ENCODE measurements at places on chromosomes 7 and 10.
A peak's percentile ranks its signal among the peaks of the same experiment; 100 is the strongest.

DNA sequence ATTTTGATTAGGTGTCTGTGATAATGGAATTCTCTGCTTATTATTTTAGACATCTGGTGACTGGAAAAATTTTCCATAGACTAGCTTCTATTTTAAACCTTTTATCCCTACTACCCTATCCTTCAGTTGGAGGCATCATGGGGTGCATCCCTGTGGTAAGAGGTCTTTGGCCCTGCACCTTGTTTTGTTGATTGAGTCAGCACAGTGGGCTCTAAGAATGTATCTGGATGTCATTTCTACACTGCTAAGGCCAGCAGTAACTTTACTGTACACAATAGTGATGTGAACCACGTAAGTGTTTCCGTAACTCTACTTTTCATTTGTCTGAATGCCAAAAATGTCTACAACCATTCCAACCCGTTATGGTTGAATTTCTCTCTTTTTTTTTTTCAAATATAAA lies 75.6 kb downstream of the ADAM22 start:
- DNase-seq: no peak

GRCh38 chr7:120743128-120743527 lies 114.8 kb downstream of the TSPAN12 start:
- DNase-seq: no peak

DNA sequence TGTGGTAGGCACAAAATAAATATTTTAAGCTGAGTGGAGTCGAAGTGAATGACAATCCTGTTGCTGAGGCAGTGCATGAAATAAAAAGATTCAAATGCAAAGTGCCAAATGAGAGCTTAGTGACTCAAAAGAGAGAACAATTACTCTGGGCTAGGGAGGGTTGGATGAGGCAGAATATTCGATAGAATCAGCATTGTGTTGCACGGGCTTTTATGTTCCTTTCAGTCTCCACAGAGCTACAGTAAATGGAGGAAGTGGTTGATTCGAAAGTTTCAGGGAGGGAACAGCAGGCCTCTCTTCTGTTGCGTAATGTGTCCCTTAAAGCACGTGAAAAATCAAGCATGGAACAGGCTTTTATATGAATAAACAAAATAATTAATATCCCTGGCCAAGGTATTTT lies 599.3 kb upstream of the CELF2 start:
- no peak for DNase-seq

DNA sequence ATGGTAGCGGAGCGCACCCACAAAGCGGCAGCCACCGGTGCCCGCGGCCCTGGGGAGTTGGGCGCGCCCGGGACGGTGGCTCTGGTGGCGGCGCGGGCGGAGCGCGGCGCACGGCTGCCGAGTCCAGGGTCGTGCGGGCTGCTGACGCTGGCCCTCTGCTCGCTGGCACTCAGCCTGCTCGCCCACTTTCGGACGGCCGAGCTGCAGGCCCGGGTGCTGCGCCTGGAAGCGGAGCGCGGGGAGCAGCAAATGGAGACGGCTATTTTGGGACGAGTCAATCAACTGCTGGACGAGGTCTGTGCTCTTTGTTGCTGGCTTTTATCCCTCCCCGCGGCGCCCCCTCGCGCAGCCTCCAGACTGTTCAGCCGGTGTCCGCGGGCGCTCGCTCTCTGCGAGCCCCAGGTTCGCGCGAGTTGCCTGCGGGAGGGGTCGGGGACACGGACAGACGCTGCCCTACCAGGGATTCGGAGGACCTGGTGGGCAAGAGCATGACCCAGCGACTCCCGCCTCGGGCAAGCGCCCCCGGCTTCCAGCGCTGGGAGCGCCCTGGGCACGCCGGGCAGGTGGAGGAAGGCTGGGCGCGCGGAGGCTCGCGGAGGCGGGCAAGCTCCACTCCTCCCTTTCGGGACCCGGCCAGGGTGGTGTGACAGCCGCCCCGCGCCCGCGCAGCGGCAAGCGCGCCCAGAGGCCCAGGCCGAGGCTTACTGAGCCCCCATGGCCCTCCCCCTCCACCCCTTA lies 887 bp downstream of the COL13A1 start:
- DNase-seq: no peak

GRCh38 chr7:17660116-17660515 lies 280.2 kb downstream of the SNX13 start:
- DNase-seq: peak; percentile 68

GRCh38 chr7:116978006-116978405 lies 24.7 kb downstream of the ST7 start:
- no peak for DNase-seq

- no peak for DNase-seq
Measured at GRCh38 chr7:158488181-158488971, 99.2 kb downstream of the PTPRN2 start.

GRCh38 chr10:101941871-101942270 lies 98.3 kb upstream of the KCNIP2 start:
- no peak for DNase-seq

- no peak for DNase-seq
Measured at GRCh38 chr7:24595671-24596418, 22.6 kb downstream of the PALS2 start.

DNA sequence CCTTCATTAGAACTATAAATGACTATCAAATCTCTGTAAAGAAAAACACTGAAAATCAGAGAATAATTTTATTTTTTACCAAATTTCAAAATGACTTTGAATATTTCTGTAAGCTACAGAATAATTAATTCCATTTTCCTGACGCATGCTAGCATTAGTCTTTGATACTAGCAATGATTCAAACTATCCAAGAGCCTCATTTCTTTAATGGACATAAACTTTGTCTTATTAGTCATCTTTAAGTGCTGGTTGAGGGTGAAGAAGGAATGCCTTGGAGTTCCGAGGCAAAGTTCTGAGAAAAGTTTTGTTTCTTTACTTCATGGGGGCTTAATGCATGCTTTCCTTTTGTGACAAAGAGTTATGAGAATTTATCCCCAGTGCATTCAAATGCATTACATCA lies 137.3 kb downstream of the AGMO start:
- DNase-seq: peak; percentile 8

DNA sequence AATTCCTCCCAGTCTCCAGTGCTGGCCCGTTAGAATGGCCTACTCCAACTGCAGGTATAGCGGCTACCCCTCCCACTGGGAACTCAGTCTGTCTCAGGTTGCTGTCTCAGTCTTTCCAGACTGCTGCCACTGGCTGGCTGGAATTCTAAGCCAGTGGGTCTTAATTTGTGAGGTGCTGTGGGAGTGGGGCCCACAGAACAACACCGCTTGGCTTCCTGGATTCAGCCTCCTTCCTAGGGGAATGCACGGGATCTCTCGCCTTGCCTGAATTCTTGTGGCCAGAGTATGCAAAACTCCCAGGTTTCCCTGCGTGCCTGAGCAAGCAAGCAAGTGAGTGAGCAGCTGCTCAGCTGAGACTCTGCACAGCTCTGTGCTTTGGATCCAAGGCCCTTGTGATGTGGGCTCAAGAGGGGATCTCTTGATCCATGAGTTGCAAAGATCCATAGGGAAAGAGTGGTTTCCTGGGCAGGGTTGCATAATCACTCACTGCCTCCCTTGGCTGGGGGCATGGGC lies 41.5 kb upstream of the GPR141 start:
- no peak for DNase-seq

DNA sequence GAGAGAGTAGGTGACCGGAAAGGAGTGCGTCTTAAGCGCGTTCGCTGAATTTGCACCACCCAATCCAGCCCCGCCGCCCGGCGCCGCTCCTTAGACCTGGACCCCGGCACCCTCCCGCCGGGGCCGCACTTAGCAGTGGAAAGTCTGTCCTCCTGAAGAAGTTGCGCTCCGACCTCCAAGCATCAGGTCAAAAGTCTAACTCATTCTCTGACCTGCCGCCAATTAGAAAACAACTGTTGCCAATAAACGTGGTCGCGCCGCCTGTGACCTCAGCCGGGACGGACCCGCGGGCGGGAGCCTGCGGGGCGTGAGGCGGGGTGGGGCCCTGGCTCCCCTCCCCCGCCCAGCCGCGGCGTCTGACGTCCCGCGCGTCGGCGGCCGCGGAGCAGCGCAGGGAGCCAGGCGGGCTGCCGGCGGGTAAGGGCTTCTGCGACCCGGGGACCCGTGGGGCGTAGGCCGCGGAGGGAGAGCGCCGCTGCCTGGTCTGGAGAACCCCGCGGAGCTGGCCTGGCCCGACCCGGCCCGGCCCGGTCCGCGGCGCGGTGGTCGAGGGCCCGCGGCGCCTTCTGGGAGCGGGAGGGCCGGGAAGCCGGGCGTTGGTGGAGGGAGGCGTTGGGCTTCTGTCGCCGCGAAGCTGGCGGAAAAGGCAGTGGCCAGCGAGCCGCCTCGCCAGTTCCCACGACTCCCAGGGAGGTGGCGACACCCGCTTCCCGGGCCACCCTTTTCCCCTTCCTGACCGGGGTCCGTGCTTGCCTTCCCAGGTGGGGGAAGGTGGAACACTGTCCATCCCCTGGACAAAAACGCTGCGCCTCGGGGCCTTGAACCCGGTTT lies at the start of gene BCAP29:
Gene BCAP29 (plus strand): TSS at position 362 of the 831 bp plus-strand sequence. CDS start 527 bp downstream, outside the sequence.
- no peak for DNase-seq

GRCh38 chr7:954330-955238 lies at the start of gene ADAP1:
Gene ADAP1, minus strand, starts transcription at chr7:954680. Its CDS starts 203 bp downstream, at chr7:954477.
- DNase-seq: no peak

DNA sequence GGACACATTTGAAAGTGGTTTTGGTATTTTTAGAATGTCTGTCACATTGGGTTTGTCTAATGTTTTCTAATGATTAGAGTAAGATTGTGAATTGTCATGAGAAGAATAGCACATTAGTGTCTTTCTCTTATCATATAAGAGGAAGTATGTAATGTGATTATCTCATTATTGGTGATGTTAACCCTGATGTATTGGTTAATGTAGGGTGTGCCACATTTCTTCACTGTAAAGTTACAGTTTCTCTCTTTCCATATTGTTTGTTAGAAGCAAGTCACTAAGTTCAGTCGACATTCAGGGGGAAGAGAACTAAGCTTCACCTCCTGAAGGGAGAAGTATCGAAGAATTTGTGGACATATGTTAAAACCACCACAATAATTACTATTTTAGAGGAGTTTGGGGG lies 56.3 kb upstream of the DNAH11 start:
- DNase-seq: no peak
